NCI-H1092 (cell line): ENCODE measurements at places on chromosomes 2 and 18.

GRCh38 chr2:128323555-128323931 lies 4.9 kb upstream of the HS6ST1 start:
- DNase-seq: no peak

DNA sequence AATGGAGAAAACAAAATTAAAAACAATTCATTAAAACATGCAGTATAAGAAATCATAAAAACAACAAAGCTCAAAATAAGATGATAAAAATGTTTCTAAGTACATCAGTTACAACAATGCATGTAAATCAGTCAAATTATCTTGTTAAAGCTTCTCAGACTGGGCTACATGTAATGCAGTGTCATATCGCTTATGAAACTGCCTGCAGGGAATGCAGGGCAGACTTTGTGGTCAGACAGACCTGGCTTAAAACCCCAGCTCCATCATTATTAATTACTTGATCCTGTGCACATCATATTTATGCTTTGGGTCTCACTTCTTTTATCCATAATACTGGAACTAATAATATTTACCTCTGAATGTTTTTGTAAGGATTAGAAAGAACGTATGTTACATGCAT lies 74.6 kb downstream of the PID1 start:
- DNase-seq: no peak

DNA sequence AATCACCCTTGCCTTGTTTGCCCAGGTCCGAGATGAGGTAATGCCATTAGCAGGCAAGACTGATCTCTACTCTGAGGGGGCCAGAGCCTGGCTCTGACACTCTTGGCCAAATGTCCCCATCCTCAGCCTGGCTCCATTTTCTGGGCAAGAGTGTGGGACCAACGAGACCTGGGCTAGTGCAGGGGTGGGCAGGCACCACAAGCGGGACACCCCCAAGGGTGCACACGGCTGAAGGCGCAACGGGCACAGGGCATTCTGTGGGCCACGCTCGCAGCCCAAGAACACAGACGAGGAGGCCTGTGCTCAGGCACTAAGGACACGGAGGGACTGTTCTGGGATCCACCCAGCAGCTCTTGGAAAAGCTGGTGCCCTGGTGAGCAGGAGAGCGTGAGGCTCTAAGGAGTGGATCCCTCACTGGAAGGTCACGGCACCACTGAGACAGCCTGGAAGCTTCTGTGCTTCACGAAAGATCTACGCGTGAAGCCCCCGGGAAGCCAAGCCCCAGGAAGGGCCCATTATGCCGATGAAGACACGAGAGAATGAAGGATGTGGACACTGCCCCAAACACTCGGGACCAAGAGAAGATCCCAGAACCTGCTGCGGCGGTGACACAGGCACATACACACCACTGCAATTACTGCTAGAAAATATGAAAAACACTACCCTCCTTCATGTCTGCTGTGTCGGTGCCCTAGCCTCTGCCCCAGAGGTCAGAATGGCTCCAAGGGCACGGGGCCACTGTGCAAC lies 138.2 kb downstream of the HDAC4 start:
- no peak for DNase-seq

- no peak for DNase-seq
Observed at GRCh38 chr2:232567721-232568120, 17.2 kb downstream of the EIF4E2 start.

DNA sequence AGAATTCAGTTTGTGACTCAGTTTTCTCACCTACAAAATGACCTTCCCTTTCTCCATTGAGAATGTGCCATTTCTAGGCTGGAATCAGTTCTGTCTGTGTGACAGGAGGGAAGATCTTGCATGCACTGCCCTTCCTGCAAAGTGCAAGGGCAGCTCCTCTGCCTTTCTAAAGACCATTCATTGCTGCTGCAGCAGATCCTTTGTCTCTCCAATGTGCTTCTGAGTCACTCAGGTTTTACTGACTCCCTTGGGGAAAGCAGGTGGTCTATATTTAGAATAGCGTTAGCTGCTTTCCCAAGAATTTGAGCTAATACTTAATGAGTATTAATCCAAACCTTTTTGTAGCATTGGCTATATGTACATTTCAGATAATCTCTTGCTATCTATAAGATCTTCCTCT lies 62.5 kb downstream of the DAW1 start:
- DNase-seq: no peak

DNA sequence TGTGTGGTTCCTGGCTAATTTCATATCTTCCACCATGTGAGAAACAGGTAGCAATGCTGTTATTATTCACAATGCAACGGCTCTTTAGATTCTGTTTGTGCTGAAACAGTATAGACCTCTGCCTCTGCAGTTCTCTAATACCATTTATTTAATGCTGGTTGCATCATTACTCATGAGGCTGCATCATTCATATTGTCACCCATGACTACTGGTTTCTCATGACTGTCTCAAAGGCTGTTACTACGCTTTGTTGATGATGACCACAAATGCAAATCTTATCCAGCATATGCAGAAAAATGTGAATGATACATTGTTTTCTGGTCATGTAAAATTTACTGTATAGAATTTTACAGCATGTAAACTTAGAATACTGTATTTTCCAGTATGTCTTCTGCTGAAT lies 22.5 kb downstream of the CAVIN2 start:
- DNase-seq: no peak

- DNase-seq: no peak
Observed at GRCh38 chr18:37182340-37183135, 353.6 kb downstream of the KIAA1328 start.
